ENCODE measurements at places on chromosomes 2 and 18.

DNA sequence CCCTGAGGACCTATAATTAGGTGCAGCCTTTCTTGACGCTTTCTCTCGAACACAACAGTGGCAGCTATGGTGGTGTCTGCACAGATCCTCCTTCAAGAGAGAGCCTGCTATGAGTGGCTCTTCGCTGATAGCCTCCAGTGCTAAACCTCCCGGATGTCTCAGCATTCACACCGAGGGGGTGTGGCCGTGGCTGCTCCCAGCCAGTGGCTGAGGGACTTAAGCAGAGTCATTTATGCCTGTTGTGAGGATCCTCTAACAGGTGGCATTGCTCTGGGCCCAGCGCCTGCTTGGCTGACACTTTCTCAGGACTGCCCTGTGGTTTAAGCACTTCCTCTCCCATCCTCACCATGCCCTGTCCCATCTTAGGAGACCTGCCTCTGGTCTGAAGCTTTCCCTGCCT is 592.0 kb upstream of the LRRTM1 start:
- no peak for DNase-seq

- peak; percentile 60 for DNase-seq
Observed at GRCh38 chr2:207135801-207136457, 29.8 kb downstream of the KLF7 start.

- no peak for DNase-seq
Observed at GRCh38 chr2:14418115-14418514, 214.4 kb upstream of the LRATD1 start.

- DNase-seq: no peak
Observed at GRCh38 chr2:78304678-78305077, 720.8 kb upstream of the REG3G start.

DNA sequence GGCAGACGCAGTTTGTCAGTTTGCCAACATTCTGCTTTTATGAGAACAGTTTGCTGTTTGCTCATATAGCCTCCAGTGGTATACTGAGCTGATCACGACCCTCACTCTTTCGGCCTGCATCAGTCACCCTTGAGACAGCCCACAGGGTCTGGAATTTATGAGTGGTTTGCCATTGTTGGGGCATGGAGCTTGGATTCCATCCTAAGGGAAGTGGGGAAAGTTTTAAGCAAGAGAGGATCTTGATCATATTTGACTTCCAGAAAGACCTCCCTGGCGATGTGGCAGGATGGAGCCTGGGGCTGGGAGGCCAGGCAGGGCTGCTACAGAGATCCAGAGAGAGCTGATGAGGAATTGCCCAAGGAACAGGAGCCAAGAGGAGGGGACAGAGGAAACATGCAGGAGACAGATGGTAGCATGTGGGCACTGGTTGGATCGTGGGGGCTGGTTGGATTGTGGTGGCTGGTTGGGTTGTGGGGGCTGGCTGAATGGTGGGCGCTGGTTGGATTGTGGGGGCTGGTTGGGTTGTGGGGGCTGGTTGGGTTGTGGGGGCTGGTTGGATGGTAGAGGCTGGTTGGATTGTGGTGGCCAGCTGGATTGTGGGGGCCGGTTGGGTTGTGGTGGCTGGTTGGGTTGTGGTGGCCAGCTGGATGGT is 27.3 kb upstream of the GPR17 start:
- no peak for DNase-seq

DNA sequence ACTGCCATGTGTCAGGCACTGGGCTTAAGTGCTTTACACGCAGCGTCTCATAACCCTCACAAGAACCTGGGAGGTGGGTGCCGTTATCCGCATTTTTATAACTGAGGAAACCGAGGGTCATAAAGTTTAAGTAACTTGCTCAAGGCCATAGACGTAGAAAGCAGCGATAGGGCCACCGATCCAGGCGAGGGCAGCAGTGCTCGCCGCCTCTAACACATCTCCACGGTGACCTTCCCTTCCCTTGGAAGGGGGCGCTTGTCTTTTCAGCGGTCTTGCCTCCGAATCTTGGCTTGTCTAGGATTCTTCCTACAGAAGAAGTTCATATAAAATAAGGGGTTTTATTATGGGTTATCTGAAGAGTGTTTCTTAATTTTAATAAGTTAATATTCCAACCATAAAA is 186.6 kb downstream of the GBX2 start:
- no peak for DNase-seq

DNA sequence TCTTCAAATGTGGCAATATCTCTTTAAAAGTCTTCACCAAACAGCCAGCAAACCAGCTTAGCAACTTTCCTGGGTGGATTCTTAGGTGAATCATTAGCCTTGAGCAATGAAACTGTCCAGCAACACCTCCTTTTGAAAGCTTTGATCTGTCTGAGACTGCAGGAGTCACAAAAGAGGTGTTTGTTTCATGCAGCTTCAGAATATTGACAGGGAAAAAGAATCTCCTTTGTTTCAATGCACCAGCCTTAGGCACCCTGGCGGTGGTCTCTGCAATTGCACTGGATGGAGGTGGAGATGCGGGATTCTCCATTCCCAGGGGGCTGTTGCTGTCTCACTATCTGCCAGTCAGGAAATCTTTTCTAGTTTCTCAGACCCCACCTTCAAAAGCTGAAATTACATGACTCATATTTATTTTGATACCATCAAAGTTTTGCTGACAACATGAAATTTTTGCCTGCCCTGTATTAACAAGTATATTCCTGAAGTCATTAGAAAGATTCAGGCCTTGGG is 76.0 kb upstream of the DSG1 start:
- no peak for DNase-seq

GRCh38 chr2:108444941-108445840 is 3.8 kb upstream of the GCC2 start:
- no peak for DNase-seq

DNA sequence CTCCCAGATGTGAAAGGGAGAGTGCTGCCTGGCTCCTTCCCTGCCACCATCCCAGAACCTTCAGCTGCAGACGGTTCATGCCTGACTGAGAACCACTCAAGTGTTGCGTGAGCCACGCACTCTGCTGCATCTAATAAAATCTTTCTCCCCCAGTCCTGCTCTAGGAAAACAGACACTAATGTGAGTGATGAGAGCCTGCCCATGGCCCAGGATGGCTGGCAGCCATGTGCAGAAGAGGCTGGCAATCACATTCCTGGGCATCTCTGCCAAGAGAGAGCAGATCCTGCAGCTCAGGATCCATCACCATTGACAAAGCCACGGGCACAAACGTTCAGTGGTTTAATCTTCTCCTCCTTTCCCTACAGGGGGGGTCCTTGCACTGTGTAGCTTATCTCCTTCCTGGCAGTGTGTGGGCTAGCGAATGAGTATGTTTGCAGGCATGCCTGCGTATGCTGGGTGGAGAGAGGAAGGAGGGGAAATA is 477.5 kb downstream of the SLC4A3 start:
- no peak for DNase-seq
